Stimulated activated CD4-positive, alpha-beta T cell treated with anti-CD3 and anti-CD28 coated beads, Interleukin-4, amount 100 ng/mL, for 48 hours (primary cell): ENCODE measurements at places on chromosomes 6 and 20.
A peak's percentile ranks its signal among the peaks of the same experiment; 100 is the strongest.

- DNase-seq = no peak
These were observed 13.4 kb upstream of the THEMIS start for GRCh38 chr6:127914240-127914639.

- DNase-seq = no peak
These were observed 80.2 kb downstream of the GRM4 start for GRCh38 chr6:34065466-34066217.

DNA sequence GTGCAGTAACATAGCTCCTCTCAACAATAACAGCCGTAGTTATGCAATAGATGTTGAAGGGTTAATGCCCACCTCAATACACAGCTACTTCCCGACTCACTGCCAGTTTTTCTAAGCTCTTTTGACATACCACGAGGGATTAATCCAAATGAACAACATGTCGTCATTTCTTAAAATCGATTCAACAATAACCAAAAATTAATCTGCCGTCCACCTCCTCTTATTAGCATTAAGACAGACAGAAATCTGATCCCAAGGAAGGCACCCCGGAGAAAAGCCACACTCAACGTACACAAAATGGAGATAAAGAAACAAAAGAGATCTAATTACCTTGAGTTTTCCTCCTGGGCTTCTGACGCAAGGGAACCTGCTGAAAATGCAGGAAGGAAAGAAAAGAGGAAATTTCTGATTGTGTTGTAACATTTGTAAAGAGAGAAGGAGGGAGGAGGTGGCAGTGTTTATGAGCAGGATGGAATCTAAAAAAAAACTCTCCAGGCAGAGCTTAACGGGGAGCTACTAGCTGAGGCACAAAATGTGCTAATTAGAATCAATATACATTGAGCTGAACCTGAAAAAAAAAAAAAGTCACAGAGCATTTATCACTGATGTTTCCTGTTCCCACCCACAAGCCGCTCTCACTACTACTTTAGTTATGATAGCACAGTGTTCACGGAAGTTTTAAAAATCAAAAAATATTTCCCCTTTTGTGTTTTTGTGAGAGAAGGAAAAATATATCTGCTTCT, 109.3 kb downstream of the IPCEF1 start:
- DNase-seq = peak; percentile 28

DNA sequence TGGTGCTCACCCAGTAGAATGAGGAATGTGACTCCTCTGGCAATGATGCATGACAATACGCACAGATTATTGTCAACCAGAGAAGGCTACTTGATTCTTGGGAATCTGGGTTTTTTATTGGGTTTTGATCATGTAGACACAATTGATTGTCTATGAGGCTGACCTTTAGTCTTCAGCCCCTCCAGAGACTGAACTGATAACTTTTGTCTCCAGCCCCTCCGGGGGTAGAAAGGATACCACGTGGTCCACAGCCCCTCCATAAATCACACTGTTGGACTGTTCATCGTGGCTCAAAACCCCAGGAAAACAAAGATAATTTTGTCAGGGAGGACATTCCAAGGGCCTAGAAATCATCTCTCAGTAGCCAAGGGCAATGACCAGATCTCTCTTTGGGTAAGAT, 57.5 kb upstream of the ADGRF5 start:
- DNase-seq = no peak

DNA sequence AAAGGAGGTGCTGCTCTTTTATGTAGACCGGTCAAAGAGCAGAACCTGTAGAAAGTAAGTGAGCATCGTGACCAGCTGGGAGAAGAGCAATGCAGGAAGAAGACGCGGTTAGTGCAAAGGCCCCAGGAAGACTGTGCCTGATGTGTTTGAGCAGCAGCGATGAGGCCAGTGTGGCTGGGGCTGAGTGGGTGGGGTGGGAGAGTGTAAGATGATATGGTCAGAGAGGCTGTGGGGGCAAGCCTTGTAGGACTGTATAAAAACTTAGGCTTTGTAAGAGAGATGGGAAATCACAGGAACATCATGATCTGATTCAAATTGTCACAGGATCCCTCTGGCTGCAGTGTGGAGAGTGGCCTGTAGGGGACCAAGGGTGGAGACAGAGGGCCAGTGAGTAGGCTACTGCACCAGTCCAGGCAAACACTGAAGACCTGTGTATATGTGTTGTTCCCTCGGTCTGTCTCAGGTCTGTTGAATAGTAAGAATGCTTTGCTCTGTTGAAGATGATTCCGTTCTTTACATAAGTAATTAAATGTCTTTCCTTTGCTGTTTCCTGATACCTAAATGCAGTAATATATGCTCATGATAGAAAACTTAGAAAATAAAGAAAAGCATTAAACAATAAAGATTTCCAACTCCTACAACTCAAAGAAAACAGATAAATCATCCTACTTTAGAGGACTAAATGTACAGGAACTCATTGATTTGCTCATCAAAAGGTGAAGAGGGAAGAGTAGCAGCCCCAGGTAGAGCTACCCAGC, 23.6 kb upstream of the WFDC2 start:
- DNase-seq = peak; percentile 33

DNA sequence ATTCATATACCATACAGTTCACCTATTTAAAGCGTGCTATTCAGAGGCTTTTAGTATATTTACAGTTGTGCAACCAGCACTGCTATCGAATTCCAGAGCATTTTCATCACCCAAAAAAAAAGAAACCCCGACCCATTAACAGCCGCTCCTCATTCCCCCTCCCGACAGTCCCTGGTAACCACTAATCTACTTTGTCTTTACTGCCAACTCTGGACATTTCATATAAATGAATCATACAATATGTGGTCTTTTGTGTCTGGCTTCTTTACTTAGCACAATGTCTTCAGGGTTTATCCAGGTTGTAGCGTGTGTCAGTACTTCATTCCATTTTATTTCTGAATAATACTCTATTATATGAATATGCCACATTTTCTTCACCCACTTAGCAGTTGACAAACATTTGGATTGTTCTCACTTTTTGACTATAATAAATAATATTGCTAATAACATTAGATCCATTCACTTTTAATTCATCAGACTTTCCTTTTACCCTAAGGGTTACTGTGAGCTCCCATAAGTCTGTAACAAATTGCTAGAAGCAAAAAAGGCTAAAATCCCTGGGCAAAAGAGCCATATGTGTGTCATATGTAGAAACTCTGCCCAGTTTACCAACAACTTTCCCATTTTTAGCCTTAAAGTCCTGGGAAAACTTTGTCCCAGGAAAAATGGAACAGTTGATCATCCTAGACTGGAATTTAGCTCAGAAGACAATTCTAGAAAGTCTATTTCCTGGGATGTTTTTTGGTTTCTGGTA, 23.2 kb upstream of the ROS1 start:
- no peak for DNase-seq

- no peak for DNase-seq
These were observed 66.1 kb downstream of the CD24 start for GRCh38 chr6:106908386-106908840.

DNA sequence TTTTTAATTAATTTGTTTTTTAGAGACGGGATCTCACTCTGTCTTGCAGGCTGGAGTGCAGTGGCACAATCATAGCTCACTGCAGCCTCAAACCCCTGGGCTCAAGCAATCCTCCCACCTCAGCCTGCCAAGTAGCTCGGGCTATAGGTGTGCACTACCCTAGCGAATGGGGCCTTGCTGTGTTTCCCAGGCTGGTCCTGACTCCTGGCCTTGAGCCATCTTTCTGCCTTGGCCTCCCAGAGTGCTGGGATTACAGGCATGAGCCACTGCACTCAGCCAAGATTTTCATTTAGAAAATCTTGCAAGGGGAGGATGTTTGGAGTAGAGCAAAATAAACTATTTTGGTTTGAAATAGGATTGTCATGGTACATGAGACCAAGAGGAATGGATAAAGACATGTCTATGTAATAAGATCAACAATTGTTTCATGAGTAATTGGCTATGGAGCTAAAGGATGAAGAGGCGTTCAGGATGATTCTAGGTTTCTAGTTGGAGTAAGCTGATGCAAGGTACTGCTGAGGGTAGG, 237.8 kb downstream of the UST start:
- no peak for DNase-seq

GRCh38 chr20:11948806-11949205, 31.1 kb downstream of the BTBD3 start:
- DNase-seq = no peak

GRCh38 chr20:39654171-39654570, 692.0 kb downstream of the DHX35 start:
- no peak for DNase-seq

DNA sequence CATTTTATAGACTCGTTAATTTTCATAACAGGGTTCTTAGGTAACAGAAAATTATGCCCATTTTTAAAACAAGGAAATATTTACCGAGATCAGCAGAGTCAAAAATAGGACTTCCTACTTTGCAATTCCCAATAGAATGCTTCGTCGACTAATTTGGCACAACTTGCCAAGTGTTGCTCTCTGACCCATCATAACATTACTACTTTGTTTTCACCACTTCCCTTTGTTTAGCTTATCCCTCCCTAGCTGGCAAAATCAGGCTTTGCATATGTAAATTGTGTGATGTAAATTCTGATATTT, 914 bp upstream of the RANBP9 start:
- no peak for DNase-seq

GRCh38 chr6:28008053-28008452, 51.0 kb downstream of the OR2B6 start:
- DNase-seq = no peak

DNA sequence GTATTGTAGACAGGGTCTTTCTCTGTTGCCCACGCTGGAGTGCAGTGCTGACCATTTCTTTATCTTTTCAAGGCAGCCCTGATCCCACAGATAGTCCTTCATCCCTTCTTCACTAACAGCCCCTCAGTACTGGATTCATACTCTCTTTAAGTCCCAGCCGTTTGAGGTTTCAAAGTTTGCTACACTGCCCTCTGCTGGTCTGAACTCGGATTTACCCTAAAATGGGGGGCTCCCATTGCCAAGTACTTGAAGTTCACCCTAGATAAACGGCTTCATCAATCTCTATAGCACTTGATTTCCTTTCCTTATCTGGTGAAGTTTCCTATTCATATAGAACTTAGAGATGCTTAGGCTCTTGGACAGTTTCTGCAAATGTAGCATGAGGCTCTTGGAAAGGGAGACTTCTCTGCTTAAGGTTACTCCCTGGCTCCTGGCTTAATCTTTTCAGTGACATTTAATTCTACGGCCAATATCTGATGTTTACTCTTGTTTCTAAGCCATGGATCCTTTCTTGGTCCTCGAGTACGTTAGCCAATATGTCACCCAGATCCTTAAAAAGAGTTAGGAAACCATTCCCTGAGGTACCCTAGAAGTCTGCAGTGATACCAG, 21.4 kb upstream of the PREP start:
- DNase-seq = peak; percentile 42

DNA sequence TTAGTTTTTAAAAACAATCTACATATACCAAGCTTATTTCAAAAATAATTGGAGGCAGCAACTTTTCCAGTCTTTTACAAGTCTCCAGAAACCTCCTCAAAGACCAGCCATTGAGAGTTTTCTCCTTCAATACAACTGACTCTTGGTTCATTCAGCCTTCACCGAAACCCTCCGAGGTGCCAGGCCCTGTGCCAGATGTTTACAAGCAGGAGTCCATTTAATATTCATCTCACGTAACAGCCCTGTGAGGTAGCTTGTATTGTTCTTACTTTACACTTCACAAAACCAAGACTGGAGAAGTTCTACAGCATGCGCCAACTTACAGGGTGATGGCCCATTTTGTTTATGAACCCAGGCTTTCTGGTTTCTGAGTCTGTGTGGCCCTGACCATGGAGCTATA, 5.5 kb upstream of the NEDD9 start:
- no peak for DNase-seq

- no peak for DNase-seq
These were observed 8.2 kb downstream of the STX7 start for GRCh38 chr6:132504757-132505156.

DNA sequence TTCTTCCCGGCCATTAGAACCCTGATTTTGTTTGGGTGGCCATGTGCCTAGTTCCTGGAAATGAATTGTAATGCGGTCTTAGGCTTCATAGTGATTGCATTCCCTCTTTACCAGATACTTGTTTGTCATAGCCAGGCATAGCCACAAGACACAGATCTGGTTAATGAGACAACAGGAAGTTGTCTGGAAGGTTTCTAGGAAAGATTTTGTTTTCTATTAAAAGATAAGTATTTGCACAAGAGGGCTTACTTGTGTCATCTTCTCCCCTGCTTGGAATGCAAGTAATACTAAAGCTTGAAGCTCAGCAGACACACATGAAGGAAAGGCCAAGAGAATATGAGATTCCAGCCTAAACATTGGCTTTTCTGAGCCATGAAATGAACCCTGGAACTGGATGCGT, 12.9 kb downstream of the FARS2 start:
- DNase-seq = no peak

DNA sequence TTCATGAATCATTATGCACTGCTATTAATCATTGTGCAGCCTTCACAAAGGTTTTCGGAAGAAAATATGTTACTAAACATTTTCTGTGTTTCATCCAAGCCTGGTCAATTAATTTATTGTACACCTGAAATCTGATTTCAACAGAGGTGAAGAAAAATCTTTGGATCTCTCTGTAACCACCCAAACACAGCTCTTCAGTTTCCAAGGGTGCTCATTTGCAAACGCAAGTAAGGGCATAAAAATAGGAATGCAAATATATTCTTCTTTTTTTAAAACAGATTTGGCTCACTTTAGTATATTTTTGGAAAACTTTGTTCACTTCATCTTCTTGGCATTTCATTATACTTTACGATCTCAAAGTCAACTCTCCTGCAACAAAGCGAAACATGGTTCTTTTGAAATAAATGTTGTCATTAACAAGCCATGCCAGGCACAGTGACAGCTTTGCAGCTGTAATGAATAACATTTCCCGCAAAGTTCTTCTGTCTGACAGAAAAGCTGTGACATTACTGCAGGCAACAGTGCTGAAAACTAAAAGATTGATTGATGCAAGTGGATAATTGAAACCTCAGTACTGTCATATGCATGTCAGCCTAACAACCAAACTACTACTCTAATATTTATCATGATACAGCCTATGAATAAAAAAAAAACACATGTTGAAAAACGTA, 348.3 kb downstream of the FRK start:
- no peak for DNase-seq

GRCh38 chr6:148791372-148791771, 44.5 kb downstream of the UST start:
- DNase-seq = no peak

- no peak for DNase-seq
These were observed 184.5 kb upstream of the RAB32 start for GRCh38 chr6:146359131-146359530.

- no peak for DNase-seq
These were observed 39.0 kb upstream of the ASXL1 start for GRCh38 chr20:32319100-32319499.

GRCh38 chr6:13091192-13091591, 237.1 kb downstream of the TBC1D7 start:
- no peak for DNase-seq
